ENCODE measurements at places on chromosomes 11 and 22.
A peak's percentile ranks its signal among the peaks of the same experiment; 100 is the strongest.

- DNase-seq = peak; percentile 55
Observed at GRCh38 chr11:45097721-45098493, 48.5 kb upstream of the PRDM11 start.

GRCh38 chr11:4523666-4524065, 21.3 kb upstream of the OR52M1 start:
- DNase-seq = no peak

GRCh38 chr11:26087120-26087935, 244.6 kb upstream of the ANO3 start:
- DNase-seq = no peak

GRCh38 chr11:20336056-20336455, 27.5 kb upstream of the HTATIP2 start:
- DNase-seq = no peak

DNA sequence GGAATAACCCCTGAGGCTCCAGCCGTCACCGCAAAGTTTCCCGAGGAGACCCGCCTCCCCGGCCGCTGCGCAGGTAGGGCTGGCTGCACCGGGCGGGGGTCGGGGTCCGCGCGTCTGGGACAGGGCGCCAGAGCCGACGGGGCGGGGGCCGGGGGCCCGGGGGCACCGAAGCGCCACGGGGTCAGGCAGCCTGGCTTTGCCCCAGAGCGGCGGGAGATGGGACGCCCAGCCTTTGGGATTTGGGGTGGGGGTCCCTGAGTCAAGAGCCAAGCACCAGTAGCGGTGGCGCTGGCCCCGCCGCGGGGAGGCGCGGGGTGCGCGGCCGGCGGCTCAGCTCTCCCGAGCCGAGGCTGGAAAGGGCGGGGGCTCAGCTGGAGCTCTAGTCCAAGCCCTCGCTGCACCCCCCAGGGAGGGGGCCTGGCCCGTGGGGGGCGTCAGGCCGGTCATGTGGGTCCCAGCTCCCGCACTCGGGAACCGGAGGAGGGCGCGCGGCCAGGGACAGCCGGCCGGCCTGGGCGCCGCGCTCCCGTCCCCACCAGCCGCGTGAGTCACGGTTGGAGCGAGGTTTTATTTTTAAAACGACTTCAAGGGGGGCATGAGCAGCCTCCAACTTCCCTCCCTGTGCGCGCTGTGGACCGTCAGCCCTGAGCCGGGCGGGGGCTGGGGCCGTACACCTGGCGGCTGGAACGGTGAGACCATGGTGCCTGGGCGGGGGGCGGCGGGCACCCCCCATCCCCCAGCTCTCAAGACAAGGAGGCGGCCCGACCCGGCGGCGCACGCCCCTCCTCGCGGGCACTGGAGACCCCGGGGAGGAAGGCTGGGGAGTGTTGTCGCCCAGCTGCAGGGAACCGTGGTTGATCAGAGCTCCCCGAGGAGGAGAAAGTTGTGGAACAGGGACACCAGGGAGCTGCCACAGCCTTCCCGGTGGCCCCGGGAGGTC, 626 bp downstream of the FLRT1 start:
- peak; percentile 55 for DNase-seq

DNA sequence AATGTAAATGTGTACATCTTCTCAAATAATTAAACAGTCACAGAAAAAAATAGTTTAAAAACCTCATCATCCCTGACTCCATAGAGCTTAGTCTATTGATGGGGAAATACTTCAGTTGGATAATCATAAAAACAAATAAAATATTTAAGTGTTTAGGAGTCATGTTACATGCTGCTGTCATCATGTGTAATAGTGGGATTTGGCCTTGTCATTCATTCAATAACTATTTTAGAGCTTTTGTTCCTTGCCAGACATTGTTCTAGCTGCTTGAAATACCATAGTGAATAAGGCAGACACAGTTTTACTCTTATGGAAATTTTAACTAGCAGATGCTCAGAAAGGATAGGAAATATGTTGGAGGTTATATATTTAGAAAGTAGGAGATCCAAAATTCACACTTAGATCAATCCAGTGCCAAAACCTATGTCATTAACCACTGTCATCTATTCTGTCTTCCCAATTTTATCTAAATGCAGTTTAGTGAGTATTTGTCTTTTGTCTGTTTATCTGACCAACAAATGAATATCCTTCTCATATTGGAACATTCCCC, 324.7 kb downstream of the CASP12 start:
- no peak for DNase-seq

DNA sequence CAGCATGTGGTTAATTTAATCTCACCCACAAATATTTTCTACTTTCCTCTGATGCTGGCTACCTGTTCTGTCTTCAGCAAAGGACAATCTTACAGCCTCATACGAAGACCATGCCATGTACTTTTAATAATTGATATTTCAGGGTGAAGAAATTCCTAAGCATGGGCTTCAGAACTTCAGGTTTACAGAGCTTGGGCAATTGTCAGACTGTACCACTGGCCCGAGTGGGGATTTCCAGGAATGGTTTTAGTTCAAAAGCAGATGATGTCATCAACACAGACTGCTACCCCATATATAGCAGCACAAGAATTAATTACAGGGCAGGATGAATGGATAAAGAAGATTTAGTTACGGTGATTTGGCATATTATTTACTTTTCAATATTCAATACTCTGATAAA, 171.8 kb downstream of the ETS1 start:
- DNase-seq = no peak

DNA sequence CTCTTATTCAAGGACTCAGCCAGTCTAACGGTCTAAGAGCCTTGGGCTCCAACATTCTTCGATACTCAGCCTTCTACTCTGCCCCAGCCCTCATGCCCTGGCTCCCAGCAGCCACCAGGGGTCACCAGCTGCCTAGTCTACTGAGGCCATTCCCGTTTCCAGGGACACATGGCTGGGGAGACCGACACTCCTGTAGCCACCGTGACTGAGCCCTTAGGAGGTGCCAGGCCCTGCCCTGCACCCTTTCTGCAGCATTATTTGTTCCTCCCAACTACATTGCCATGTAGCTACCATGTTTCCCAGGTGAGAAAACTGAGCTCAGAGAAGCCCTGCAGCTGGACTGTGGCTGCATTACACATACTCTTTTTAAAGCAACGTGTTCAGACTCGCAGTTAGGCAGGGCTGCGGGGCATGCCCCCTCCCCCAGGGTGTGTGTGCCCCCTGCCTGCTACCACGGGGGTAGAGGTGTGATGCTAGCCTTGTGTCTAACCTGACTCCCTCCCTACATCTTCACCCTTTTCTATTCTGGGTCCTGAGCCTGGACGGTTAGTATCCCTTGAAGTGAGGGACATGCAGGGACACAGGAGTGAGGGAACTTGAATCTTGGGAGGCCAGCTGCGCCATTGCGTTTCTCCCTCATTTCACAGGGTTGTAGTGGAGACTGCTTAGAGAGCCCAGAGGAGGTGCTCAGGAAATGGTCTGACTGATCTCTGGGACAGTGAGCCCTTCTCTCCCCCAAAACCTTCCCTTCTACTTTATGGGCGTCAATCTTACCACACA, 17.5 kb downstream of the ATG16L2 start:
- DNase-seq = peak; percentile 84

DNA sequence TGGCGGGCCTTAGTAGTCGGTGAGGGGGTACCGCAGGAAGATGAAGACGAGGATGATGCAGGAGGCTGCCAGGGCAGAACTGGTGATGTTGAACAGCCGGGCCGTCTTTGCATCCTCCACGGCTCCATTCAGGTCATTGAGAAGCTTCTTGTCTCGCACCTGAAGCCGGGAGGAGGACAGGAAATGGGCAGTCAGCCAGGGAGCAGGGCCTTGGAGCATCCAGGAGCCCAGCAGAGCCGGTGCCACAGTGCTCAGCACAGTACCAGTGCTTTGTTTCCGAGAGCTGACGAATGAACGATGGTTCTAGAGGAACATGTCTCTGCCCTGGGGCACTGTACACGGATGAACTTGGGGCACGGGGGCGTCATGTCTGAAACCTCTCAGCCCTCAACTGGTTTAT, 15.1 kb downstream of the IFITM10 start:
- no peak for DNase-seq

- no peak for DNase-seq
Observed at GRCh38 chr22:50677493-50678217, 5.0 kb downstream of the SHANK3 start.

- DNase-seq = no peak
Observed at GRCh38 chr22:19195796-19196731, 17.5 kb upstream of the SLC25A1 start.

DNA sequence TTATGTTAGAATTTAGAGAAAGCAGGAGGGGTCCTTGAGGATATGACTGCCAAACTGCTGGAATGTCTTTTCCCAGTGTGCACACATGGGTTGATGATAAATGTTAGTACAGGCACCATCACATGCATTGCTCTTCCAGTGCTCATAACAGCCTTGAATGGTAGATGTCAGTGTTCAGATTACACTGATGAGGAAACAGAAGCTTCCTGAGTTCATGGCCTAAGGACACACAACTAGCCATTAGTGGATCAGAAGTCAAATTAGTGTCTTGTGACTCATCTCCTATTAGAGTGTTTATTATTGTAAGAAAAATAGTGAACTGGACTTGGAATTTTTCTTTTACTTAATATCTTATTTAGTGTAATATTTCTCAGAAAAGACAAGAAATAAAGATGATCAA, 241.5 kb downstream of the DDX10 start:
- DNase-seq = no peak

All from Kasumi-1 (cell line).